GM12891 (cell line): ENCODE measurements at places on chromosomes 2 and 18.

DNA sequence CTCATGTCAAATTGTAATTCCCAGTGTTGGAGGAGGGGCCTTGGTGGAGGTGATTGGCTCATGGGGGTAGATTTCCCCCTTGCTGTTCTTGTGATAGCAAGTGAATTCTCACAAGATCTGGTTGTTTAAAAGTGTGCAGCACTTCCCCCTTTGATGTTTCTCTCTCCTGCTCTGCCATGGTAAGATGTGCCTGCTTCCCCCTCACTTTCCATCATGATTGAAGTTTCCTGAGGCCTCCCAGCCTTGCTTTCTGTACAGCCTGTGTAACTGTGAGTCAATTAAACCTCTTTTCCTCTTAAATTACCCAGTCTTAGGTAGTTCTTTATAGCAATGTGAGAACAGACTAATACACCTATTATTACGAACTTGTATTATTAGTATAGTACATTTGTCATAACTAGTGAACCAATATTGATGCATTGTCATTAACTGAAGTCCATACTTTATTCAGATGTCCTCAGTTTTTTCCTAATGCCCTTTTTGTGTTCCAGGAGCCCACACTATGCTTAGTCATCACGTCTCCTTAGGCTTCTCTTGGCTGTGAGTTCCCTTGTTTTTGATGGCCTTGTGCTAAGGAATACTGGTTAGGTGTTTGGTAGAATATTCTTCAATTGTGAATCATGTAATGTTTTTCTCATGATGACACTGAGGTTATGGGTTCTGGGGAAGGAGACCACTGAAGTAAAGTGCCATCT, 4.5 kb upstream of the MAP3K2 start:
- no peak for DNase-seq

DNA sequence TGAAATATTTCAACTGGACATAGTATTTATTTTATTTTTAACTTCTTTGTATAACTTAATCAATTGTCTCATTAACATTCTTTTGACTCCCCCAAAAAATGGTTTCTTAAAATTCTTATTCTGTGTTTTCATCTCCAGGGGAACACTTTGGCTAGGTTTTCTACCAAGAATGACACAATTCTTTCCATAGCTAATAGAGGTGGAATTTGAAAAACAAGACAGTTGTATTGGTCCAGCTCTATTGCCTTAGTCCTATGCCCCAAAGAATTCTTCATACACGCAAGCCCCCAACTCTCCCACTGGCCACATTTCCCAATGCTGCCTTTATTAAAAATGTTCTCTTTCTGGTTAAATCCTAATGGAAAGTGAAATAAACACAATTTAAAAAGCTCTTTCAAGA, 104.7 kb upstream of the PKDCC start:
- no peak for DNase-seq

GRCh38 chr2:7685342-7686015, 768.3 kb downstream of the RNF144A start:
- no peak for DNase-seq

- no peak for DNase-seq
Measured at GRCh38 chr2:857081-857480, 93.6 kb upstream of the SNTG2 start.

- no peak for DNase-seq
Measured at GRCh38 chr2:164565359-164565758, 55.9 kb downstream of the GRB14 start.

DNA sequence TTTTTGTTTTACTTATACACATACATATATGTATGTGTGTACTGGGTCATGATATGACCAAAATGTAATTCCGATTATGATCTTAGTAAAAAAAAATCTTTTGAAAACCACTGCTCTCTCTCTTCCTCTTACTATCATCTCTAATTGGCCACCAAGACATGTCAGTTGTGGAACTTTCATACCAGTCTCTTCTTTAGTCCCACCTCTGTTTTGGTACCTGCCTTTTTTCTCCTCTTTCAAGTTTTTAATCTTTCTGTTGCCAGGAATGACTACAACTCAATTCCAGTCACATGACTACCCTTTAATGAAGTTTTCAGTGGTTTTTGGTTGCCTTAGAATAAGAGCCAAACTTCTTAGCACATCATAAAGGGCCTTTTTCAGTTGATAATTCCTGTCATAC, 17.1 kb downstream of the RBM44 start:
- no peak for DNase-seq

- no peak for DNase-seq
Measured at GRCh38 chr2:136070913-136071312, 47.0 kb downstream of the CXCR4 start.

DNA sequence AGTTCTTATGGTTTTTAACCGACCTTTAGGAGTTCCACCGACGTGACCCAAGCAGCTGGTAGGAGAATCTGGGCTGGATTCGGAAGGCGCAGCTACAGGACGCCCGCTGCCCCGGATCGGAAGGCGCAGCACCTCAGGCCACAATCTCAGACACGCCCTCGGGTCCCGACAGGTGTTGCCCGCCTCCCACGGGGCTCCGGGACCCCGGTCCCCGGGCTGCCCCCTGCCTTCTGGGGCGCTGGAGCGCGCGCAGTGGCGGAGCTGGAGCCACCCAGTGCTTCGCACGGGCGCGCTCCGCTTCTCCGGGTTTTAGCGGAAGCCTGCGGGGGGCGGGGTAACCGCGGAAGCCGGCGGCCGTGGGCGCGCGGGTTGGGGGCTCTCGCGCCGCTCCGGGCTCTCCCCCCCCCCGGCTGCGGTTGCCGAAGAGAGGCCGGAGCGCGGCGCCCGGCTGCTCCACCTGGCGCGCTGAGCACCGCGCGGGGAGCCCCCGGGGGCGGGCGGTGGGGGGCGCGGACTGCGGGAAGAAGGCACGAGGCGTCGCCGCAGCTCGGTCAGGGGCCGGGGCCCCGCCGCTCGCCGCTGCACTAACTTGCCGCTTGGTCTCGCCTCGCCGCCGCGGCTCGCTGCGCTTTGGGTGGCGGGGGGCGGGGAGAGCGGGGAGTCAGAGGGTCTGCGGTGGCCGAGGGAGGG, 718.8 kb downstream of the DPP10 start:
- no peak for DNase-seq

GRCh38 chr2:210715560-210716082, 159.2 kb downstream of the CPS1 start:
- no peak for DNase-seq

- DNase-seq: no peak
Measured at GRCh38 chr2:217370391-217370790, 510.5 kb upstream of the TNP1 start.

DNA sequence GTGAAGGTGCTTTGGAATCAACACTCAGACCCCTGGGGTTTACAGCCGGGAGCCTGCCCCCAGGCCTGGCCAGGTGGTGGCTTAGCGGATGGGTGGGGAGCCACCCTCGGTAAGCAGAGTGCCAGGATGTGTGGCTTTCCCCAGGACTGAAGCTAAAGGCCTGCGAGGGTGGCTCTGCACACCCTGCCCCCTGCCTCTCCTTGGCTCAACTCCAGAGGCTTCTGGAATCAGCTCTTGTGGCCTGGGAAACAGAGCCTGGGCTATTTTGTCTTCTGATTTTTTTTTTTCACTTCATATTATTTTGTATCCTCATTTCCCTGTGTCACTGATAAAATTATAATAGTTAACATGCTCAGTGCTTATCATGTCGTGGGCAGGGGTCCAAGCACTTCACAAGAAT, 79.8 kb downstream of the RHOB start:
- no peak for DNase-seq

GRCh38 chr2:29433920-29434319, 318.7 kb downstream of the CLIP4 start:
- no peak for DNase-seq

DNA sequence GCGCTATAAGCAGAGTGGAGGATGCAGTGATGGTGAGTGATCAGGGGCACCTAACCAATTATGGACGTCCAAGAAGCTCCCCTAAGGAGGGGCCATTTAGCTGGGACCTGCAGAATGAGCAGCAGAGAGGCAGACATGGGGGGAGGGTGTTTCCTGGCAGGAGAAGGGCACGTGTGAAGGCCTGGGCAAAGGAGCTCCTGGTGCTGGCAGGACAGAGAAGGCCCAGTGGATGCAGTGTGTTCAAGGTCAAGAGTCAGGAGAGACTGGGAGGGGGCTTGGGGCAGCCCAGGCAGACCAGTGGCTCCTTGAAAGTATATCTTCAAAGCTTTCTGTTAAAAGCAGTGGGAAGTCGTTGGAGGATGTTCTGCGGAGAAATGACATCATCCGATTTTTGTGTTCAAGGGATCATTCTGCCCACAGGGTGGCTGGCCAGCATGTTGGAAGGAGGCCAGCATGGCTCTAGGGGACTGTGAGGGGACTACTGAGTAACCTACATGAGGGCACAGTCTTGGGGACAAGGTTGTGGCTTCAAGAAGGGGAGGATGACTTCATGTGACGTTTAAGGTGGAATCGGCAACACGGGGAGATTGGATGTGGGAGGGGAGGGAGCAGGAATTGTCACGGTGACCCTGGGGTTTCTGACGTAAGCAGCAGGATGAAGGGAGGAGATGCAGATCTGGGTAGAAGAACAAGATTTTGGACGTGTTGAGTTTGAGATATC, 9.0 kb upstream of the CIB4 start:
- DNase-seq: no peak

GRCh38 chr18:35441857-35442595, 55.7 kb downstream of the INO80C start:
- DNase-seq: no peak

GRCh38 chr18:7676253-7676873, 109.2 kb downstream of the PTPRM start:
- no peak for DNase-seq

- DNase-seq: no peak
Measured at GRCh38 chr18:35564795-35565453, 16.6 kb upstream of the GALNT1 start.

DNA sequence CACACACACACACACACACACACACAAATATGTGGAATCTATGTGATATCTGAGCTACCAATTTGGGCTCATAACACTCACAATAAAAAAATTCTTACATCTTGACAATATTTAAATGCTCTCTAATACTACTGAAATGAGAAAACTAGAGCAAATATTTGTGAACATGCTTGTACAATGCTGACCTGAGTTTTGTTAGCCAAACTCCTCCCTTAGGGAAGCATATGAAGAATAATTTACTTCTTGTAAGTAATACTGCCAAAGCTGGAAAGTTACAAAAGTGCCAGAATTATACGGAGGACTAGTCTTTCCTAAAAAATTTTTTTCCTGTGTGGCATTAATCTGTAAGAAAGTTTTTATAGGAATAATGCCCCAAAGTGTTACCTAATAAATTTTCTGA, 18.5 kb downstream of the MBD2 start:
- no peak for DNase-seq

DNA sequence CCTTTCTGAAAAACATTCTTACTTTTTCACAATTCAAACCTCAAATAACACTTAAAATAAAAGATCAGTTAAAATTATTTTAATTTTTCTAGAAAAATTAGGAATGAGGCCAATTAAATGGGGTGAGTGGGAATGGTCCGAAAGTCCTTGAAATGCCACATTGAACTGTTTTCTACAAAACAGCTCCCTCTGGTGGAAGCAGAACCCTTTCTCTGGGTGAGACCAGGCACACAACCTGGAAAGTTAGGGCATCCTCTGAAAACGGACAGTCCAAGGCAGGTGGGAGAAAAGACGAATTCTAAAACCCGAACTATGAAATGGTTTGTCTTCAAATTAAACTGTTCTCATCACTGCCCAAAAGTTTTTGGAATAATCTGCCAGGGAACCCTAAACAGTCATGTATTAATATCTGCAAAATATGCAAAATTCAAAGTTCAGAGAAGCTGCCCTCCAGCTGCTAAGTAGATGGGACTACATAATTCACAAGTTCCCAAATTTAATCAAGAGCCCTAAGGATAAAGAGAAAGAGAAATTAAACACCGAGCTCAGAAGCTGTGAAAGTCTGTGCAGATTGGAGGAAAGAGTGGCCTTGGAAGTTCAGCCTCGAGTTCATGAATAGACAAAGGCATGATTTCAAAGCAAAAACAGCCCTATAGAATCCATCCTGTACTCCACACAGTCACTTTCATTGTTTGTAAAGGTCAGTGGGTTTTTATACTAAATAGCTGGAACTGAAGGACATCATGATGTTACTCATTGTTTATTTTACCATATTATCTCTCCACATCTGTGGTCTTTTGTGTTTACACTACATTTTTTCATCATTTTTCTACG, 108.3 kb downstream of the PIEZO2 start:
- DNase-seq: no peak

DNA sequence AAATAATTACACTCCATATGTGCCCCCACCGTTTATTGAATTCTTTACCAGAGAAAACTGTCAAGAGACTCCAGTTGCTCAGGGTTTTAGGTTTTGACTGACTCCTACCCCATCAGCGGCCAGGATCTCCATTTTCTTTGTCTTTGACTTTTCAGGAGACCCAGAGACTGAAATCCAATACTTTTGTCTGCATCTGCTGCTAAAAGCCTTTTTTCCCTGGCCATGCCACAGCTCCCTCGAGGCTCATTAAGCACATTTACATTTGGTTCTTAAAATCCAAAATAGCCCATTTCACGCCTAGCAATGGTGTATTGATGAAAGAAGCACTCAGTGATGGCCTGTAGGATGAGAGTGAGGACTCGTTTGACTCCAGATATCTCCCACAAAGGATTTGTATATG, 332.6 kb upstream of the ACVR2A start:
- DNase-seq: no peak
